ENCODE measurements at places on chromosomes 16 and 17. TPM values are rescaled to one million over a fixed set of nuclear protein-coding genes. Genes with fewer than 3 reads are reported as not detected.

SLC5A11 gene
- total RNA-seq = 138 TPM

CDR2 gene
- 38.4 TPM for total RNA-seq

CCL1 gene
- not detected for total RNA-seq

C17orf67 gene
- total RNA-seq = not detected

CES5A gene
- total RNA-seq = not detected

NHLRC4 gene
- 17.3 TPM for total RNA-seq

ACSM2A gene
- total RNA-seq = not detected

GRCh38 chr17:44970136-44970741 is 2.1 kb upstream of the C1QL1 start:
- H3K27ac ChIP-seq = peak overlapping the region; percentile 35
- H3K27me3 ChIP-seq = peaks cover 32% of the 10 kb centered on the region
- H3K4me1 ChIP-seq = no peaks in the 10 kb centered on the region
- no peak for DNase-seq
- no peaks in the 10 kb centered on the region for H3K36me3 ChIP-seq
- H3K4me3 ChIP-seq = peak overlapping the region; percentile 36

- no peaks in the 10 kb centered on the region for H3K36me3 ChIP-seq
- H3K4me3 ChIP-seq = no peak overlapping the region
- H3K4me1 ChIP-seq = no peaks in the 10 kb centered on the region
- DNase-seq = no peak
These were observed 76.2 kb upstream of the DNAH17 start for GRCh38 chr17:78653382-78653781.

- H3K27me3 ChIP-seq = no peaks in the 10 kb centered on the region
- H3K4me1 ChIP-seq = no peaks in the 10 kb centered on the region
- no peak overlapping the region for H3K27ac ChIP-seq
- no peak for DNase-seq
- no peaks in the 10 kb centered on the region for H3K36me3 ChIP-seq
These were observed 170.3 kb downstream of the COPRS start for GRCh38 chr17:31688701-31689100.

DNA sequence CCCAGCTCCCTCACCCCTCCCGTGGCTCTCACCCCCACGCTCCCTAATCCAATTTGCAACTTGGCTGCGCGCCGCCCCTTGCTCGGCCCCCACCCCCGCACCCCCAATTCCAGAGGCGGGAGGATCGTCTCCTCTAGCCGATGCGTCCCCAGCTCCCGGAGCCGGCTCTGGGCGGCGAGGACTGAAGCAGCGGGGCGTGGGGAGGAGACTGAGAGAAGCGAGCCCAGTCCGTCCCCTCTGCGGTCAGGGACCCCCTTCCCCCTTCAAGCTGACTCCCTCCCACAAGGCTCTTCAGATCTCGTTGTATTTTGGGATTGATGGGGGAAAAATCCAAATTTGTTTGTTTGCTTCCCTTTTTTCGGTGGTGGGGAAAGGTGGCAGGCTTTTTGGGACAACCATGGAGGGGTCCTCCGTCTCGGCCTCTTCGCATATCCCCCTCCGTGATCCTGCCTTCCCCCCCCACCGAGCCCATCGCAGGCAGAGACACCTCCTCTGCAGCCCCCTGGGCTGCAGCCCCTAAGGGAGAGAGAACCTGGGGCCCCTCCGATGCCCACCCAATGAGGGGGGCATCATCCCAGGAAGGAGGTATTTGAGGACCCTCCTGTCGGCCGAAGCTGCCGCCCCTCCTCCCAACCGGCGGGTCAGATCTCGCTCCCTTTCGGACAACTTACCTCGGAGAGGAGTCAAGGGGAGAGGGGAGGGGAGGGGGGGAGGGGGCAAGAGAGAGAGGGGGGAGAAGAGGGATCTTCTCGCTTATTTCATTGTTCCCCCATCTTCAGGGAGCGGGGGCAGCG is 466 bp downstream of the NEUROD2 start:
- H3K36me3 ChIP-seq = no peaks in the 10 kb centered on the region
- peaks cover 9% of the 10 kb centered on the region for H3K27me3 ChIP-seq
- peaks cover 15% of the 10 kb centered on the region for H3K4me1 ChIP-seq
- H3K27ac ChIP-seq = no peak overlapping the region
- no peak overlapping the region for H3K4me3 ChIP-seq
- DNase-seq = no peak

- H3K27ac ChIP-seq = no peak overlapping the region
- H3K27me3 ChIP-seq = no peaks in the 10 kb centered on the region
- H3K4me3 ChIP-seq = no peak overlapping the region
- DNase-seq = no peak
- H3K36me3 ChIP-seq = no peaks in the 10 kb centered on the region
- H3K4me1 ChIP-seq = no peaks in the 10 kb centered on the region
These were observed 3.4 kb upstream of the PDZD9 start for GRCh38 chr16:22004341-22004740.

DNA sequence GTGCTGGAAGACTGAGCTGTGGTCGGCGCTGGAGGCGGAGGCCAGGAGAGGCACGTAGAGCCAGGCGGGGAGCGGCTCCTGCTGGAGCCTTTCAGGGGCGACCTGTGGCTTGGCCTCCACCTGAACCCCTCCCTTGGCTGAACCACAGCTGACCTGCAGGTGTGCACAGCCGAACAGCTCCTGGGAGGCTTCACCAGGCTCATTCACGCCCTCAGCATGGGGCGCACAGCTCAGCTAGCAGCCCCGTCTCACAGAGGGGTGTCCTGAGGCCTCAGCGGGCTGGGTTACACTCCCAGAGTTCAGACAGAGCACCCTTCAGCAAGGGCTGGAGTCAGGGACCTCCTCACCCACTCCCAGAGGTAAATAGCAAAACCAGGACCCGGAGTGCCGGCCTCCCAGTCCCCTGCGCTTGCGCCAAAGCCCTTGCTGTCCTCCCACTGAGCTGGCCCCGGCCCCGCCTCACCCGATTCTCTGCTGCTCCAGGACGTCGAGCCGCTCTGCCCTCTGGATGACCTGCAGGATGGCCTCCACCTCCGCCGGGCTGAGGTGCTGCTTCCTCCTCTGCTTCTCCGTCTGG is 31.7 kb downstream of the RPH3AL start:
- H3K27ac ChIP-seq = no peak overlapping the region
- no peaks in the 10 kb centered on the region for H3K4me1 ChIP-seq
- no peaks in the 10 kb centered on the region for H3K36me3 ChIP-seq
- no peak overlapping the region for H3K4me3 ChIP-seq
- H3K27me3 ChIP-seq = no peaks in the 10 kb centered on the region
- DNase-seq = no peak

DNA sequence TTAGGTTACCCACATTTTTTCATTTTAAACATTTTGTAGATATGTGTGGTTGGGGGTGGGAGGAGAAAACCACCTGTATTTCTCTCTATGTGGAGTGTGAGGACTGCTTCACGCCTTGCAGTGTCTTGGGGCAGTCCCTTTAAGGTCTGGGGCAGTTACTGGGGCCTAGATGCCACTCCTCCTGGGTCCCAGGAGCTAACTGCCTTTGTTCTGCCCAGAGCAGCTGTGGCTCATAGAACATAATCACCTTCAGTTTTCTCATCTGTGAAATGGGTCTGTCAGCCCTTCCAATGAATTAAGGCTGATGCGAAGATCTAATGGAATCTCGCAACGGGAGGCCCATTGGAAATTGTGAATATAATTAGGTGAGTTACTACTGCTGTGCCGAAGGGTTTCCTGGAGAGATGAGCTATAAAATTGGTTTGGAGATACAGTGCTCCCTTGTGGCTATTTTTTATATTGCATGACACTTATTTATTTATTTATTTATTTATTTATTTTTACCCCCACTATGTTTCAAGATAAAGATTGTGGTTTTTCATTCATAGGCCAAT is 22.9 kb downstream of the DHRS7C start:
- no peaks in the 10 kb centered on the region for H3K36me3 ChIP-seq
- H3K27me3 ChIP-seq = no peaks in the 10 kb centered on the region
- H3K27ac ChIP-seq = no peak overlapping the region
- DNase-seq = no peak

DNA sequence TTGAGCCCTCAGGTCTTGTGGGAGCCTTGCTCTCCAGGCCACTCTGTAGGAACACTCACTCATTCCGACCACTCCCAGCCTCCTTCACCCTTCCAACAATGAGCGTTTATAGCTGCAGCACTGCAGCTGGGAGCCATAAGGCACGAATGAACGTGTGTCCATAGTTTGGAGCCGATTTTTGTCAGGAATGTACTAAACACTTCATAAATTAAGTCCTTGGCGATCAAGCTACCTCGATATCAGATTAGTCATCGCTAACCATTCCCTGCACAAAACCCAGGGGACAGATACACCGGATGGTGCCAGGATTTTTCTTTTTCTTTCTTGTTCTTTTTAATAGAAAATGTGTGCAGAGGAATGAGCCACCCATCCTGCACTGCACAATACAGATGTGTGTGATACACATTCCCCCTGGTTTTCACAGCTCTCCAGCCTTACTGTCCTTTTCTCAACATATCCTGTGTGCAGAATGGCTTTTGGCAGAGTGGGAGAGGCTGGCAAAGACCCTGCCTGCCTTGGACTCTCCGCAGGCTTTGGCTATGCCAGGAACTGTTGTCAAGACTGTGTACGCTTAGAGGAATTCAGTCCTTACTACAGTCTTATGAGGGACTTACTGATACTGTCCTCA is 68.4 kb upstream of the ELAC2 start:
- H3K36me3 ChIP-seq = no peaks in the 10 kb centered on the region
- H3K4me1 ChIP-seq = no peaks in the 10 kb centered on the region
- no peak overlapping the region for H3K4me3 ChIP-seq
- DNase-seq = no peak
- H3K27me3 ChIP-seq = no peaks in the 10 kb centered on the region

DNA sequence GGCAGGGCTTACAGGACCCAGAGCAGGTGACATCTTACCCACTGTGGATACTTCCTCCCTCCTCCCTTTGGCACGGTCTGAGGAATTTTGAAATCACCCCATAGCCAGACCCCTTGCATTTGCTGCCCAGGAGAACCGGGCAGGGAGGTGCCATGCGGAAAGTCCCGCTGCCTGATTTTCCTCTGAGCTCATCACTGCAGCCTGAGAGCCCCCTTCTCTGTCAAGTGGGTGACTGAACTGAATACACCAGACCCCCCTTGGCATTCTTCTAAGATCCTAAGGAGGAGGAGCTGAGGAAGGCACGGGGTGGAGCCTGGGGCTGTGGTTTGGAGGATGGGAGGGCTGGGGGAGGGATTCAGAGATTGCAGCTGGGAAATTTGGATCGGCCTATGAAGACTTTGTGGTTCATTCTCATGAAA is 173.4 kb downstream of the RAB11FIP4 start:
- no peak overlapping the region for H3K27ac ChIP-seq
- no peak overlapping the region for H3K4me3 ChIP-seq
- H3K4me1 ChIP-seq = peaks cover 2% of the 10 kb centered on the region
- H3K36me3 ChIP-seq = no peaks in the 10 kb centered on the region

GRCh38 chr17:35588196-35588920 is 1.2 kb downstream of the AP2B1 start:
- no peak overlapping the region for H3K27ac ChIP-seq
- no peaks in the 10 kb centered on the region for H3K36me3 ChIP-seq
- peak overlapping the region; percentile 69 for H3K4me3 ChIP-seq
- H3K4me1 ChIP-seq = peaks cover 12% of the 10 kb centered on the region
- no peaks in the 10 kb centered on the region for H3K27me3 ChIP-seq

DNA sequence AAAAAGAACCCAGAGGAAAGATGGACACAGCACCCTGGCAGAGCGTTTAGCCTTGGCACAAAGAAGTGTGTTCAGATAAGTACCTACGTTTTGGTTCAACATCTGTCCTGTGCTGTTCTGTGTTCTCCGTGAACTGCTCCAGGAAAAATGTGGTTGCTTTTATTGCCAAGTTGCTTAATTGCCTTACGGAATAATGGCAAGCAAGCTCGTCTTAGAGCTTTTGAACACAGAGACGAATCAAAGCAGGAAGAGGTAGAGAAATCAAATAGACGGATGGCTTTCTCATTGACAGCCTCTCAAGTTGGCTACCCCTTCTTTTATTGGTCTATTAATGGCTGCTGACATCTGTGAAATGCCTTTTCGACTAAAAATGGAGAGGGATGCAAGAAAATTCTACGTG is 911.1 kb upstream of the EEF2KMT start:
- H3K27ac ChIP-seq = no peak overlapping the region
- H3K27me3 ChIP-seq = no peaks in the 10 kb centered on the region
- no peaks in the 10 kb centered on the region for H3K36me3 ChIP-seq
- DNase-seq = no peak

DNA sequence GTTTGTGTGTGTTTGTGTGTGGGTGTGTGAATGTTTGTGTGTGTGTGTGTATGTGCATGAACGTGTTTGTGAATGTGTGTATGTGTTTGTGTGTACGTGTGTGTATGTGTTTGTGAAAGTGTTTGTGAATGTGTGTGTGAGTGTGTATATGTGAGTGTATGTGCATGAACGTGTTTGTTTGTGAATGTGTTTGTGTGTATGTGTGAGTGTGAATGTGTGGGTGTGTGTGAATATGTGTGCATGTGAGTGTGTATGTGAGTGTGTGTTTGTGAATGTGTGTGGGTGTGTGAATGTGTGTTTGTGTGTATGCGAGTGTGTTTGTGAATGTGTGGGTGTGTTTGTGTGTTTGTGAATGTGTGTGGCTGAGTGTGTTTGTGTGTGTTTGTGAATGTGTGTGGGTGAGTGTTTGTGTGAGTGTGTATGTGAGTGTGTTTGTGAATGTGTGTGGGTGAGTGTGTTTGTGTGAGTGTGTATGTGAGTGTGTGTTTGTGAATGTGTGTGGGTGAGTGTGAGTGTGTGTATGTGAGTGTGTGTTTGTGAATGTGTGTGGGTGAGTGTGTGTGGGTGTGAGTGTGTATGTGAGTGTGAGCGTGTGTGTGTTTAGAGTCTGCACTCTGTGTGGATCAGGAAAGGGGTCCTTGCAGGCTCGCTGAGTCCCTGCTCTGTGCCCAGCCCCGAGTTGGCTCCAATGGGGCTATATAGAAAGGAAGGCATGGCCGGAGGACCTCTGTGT is 890 bp upstream of the CD300A start:
- no peak for DNase-seq
- no peaks in the 10 kb centered on the region for H3K27me3 ChIP-seq
- H3K36me3 ChIP-seq = no peaks in the 10 kb centered on the region
- H3K27ac ChIP-seq = peak overlapping the region; percentile 77

- no peak for DNase-seq
- H3K36me3 ChIP-seq = no peaks in the 10 kb centered on the region
- peaks cover 10% of the 10 kb centered on the region for H3K4me1 ChIP-seq
- H3K4me3 ChIP-seq = no peak overlapping the region
- no peak overlapping the region for H3K27ac ChIP-seq
- H3K27me3 ChIP-seq = no peaks in the 10 kb centered on the region
These were observed 116.9 kb downstream of the NTN1 start for GRCh38 chr17:9138161-9138717.

GRCh38 chr17:52476638-52477313 is 318.3 kb upstream of the CA10 start:
- H3K4me3 ChIP-seq = no peak overlapping the region
- no peak overlapping the region for H3K27ac ChIP-seq
- no peaks in the 10 kb centered on the region for H3K27me3 ChIP-seq
- no peaks in the 10 kb centered on the region for H3K36me3 ChIP-seq
- no peak for DNase-seq

- no peak overlapping the region for H3K4me3 ChIP-seq
- no peaks in the 10 kb centered on the region for H3K4me1 ChIP-seq
- H3K27ac ChIP-seq = peak overlapping the region; percentile 25
These were observed 19.1 kb upstream of the DOC2B start for GRCh38 chr17:200586-200985.

DNA sequence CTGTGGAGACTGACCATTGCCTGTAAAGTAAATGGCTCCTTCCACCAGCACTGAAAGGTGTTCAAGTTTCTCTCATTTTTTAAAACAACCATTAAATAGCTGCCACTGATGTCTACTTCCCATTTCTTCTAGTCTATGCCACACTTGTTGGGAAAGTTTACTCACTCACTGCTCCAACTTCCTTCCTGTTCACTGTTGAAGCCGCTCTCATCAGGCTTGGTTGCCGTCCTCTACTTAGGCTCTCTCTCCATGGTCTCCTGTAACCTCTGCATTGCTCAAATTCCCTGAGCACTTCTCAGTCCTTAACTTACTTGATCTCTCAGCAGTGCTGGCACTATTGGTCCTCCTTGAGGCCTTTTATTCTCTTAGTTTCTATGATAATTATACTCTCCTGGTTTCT is 32.4 kb downstream of the SNX11 start:
- no peak overlapping the region for H3K27ac ChIP-seq
- H3K4me3 ChIP-seq = no peak overlapping the region
- H3K36me3 ChIP-seq = no peaks in the 10 kb centered on the region
- DNase-seq = no peak
